ENCODE measurements at places on chromosomes 7 and 10.

GRCh38 chr7:137304624-137305235 is 38.8 kb downstream of the PTN start:
- DNase-seq, result no peak

DNA sequence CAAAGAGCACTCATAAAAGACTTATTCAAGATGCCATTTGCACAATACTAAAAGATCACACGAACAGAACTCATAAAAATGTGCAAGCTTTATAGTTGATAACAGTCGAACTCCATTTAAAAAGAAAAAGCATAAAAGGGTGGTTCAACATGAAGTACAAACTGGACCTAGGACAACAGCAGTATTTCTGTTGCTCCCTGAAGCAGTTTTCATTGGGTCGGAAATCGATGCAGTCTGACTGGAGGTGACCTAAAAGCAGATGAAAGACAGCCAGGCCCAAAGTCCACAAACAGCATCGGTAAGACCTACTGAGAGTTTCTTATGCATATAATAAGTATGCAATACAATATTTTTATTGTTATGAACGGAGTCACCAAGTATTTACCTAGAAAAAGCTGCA is 23.9 kb downstream of the FAM171A1 start:
- DNase-seq, result no peak

GRCh38 chr7:99339595-99339994 is 13.9 kb downstream of the ARPC1A start:
- no peak for DNase-seq

- no peak for DNase-seq
Measured at GRCh38 chr7:142968229-142968628, 6.1 kb upstream of the KEL start.

Measured in amniotic stem cell (primary cell).